ENCODE measurements at places on chromosomes 3 and 15.
A peak's percentile ranks its signal among the peaks of the same experiment; 100 is the strongest.

GRCh38 chr3:111143-112069 lies 85.2 kb upstream of the CHL1 start:
- no peak for DNase-seq

- no peak for DNase-seq
Measured at GRCh38 chr3:27568393-27568792, 84.2 kb upstream of the SLC4A7 start.

DNA sequence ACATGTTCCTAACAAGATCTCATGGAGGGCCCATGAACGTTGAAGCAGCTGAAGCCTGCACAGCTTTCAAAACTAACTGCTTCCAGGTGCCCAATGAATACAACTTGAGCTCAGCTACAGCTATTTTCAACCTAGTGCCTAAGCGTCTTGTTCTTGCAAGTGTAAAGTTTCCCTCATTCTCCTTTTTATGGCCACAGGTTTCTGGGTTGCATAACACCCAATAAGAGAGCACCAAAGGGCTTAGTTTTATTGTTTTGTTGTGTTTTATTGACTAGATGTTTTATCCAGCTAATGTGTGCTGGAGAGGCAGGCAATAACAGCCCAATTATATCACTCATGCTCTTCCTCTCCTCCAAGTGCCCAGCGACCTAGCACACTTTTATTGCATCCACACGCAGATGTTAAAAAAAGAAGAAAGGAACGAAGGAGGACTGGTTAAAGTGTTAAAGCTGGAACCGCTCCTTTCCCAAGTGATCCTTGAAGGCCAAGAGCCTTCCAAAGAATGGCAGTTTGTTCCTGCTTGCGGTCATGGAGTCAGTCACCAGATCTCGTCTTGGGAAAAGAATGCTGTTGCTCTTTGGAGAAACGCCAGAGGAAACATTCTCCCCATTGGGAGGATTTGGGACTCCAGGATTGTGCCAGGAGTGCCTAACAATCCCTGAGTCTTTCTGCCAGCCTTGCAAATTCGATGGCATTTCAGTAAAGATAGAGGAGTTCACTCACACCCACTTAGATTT lies 156.9 kb downstream of the MEX3B start:
- DNase-seq = peak; percentile 48

DNA sequence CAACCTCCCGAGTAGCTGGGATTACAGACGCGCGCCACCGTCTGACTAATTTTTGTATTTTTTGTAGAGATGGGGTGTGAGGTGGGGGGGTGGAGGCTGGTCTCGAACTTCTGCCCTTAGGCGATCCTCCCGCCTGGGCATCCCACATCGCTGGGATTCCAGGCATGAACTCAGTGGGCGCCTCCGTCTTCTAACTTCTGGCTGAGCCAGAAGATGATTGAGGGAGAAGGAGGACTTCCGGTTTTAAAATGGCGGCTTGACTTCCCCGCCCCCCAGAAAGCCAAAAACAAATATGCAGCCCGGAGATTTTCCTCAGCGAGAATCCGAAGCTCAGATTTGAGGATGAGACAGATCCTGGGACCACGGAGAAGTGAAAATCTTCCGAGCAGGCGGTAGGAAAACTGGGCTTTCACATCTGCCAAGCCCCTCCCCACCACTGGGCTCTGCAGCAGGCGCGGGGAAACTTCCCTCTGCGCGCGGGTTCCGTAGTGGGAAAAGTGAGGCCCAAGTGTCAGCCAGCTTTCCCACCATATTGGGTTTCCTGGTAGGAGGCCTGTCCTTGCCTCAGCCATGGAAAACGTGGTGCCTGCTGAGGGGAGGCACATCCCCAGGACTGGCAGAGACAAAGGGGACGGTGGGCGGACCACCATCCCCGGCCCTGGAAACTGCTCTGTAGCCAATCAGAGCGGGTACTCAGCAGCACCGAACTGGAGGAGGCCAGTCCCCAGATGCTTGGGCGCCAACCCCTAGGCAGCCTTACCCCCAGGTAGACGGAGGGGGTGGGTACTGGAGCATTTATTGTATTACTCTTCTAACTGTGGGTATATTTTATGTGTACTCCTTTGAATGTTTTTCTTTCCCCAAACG lies 17.3 kb downstream of the CHST14 start:
- no peak for DNase-seq

- DNase-seq = no peak
Measured at GRCh38 chr15:26171266-26171665, 308.1 kb upstream of the ATP10A start.

GRCh38 chr3:8380904-8381704 lies 120.5 kb upstream of the LMCD1 start:
- DNase-seq = no peak

GRCh38 chr3:23740517-23740965 lies 65.2 kb upstream of the UBE2E1 start:
- DNase-seq = no peak

- no peak for DNase-seq
Measured at GRCh38 chr3:56260262-56260661, 208.0 kb downstream of the ERC2 start.
